Activated T-cell treated with anti-CD3 and anti-CD28 coated beads, Interleukin-2, amount 50 U/mL, for 72 hours (primary cell): ENCODE measurements at places on chromosomes 7 and 10. TPM values are rescaled to one million over a fixed set of nuclear protein-coding genes. Genes with fewer than 3 reads are reported as not detected.

FAM180A gene
- not detected for total RNA-seq

GRCh38 chr10:122149561-122150505 is 121.3 kb upstream of the BTBD16 start:
- peaks cover 11% of the 10 kb centered on the region for H3K27me3 ChIP-seq
- H3K4me1 ChIP-seq = no peaks in the 10 kb centered on the region
- no peak overlapping the region for H3K27ac ChIP-seq
- H3K4me3 ChIP-seq = no peak overlapping the region

DNA sequence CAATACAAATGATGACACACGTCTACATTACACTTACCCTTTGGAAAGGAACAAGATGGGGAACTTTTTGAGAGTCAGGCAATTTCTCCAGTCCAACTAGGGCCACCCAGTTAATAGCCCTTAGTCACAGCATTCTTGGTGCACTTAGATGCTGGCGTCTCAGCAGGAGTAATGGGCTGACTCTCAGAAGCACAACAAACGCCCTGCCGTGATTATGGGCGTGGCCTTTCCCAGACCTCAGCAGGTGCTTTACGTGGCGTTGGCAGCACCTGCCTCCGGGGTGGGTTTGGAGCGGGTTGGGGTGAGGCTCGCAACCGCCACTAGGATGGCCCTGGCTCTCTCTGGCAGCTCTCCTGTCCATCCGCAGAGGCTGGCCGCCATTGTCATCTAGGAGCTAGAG is 147.6 kb upstream of the SHH start:
- H3K27ac ChIP-seq = no peak overlapping the region
- peaks cover 15% of the 10 kb centered on the region for H3K27me3 ChIP-seq
- no peak overlapping the region for H3K4me3 ChIP-seq
- H3K36me3 ChIP-seq = no peaks in the 10 kb centered on the region
- no peak for DNase-seq

SYT15B gene
- total RNA-seq = not detected

DNA sequence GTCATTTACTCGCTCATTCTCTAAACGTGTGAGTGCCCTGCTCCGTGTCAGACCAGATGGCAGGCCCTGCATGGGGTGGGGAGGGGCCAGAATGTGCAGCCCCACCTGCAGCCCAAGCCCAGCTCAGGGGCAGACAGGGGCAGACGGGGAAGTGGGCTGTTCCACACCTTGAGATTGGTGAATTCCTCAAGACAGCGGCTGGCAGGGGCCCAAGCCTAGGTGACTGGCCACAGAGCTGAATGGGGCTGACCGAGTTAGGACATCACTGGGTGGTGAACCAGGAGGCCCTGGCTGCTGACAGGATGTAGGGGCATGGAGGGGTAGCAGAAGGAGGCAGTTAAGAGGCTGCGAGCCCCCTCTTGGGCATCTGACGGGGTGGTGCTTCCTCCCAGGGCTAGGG is 79.1 kb downstream of the MGMT start:
- no peaks in the 10 kb centered on the region for H3K4me1 ChIP-seq
- H3K4me3 ChIP-seq = no peak overlapping the region

PAPOLB gene
- total RNA-seq = not detected

GRCh38 chr10:11183015-11183414 is 165.3 kb downstream of the CELF2 start:
- H3K36me3 ChIP-seq = peaks cover 36% of the 10 kb centered on the region
- peak overlapping the region; percentile 81 for H3K27ac ChIP-seq
- no peak for DNase-seq
- H3K27me3 ChIP-seq = no peaks in the 10 kb centered on the region
- peaks cover 70% of the 10 kb centered on the region for H3K4me1 ChIP-seq
- H3K4me3 ChIP-seq = peak overlapping the region; percentile 50
